ENCODE measurements at places on chromosomes 7 and 10. TPM values are rescaled to one million over a fixed set of nuclear protein-coding genes. Genes with fewer than 3 reads are reported as not detected.

DNA sequence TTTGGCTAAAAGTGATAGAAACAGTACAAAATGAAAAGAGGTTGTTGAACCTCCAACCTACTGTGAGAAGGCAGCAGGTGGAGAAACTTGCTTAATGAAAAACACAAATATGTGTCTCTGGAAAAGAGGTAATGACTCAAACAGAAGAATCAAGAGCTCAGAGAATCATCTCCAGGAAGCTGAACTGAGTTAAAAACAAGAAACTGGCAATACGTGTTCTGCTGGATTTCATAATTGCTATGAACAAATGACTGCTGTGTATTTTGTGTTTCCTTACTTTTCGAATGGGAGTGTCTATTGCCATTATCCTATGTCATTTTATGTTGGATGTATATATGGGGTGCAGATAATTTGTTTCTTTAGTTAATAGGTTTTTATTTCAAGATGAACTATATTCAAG, 401.1 kb downstream of the DGKB start:
- DNase-seq: no peak

GRCh38 chr7:92909686-92910475, 73.5 kb upstream of the CDK6 start:
- peak; percentile 44 for DNase-seq

DNA sequence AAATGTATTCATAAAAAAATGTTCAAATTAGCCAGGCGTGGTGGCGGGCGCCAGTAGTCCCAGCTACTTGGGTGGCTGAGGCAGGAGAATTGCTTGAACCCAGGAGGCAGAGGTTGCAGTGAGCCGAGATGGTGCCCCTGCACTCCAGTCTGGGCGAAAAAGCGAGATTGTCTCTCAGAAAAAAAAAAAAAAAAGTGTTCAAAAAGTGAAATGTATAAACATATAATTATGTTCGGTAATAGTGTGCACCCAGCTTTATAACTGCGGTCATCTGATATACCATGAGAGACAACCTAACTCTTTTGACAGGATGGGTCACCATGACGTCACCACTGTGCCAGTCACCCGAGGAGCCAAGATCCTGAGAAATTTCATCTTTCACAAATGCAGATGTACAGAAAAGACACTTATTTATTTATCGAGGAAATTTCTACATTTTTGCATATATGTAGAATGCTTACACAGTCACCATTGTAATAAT, 594 bp upstream of the RP9 start:
- DNase-seq: no peak

DNA sequence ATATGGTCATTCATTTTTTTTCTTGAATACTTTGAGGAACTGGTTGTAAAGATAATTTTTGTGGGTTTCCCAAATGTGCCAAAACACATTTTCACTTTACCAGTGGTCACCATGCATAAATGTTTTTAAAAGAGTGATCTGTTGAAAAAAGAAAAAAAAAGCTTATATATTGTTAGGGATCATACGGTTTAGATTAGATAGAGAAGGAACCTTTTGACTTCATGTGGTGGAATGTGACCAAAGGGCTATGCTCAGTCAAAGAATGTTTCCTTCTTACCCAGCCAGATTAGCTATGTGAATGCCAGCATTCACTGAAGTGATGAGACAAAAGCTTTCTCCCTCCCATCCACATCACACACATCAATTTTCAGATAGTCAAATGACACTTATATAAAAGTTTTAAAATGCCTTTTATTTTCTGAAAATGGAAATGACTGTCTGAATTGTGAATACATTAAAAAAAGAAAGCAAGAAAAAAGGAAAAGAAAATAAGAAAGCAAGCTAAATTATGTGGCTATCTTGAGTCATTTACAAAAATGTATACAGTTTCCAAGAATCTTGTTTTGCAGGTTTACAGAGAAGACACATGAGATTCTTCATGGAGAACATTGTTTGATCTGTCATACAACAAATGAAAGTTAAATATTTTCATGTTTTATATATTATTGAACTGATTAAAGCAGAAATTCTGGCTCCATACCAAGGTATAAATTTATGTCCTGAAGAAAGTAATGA, 8.6 kb upstream of the CPED1 start:
- DNase-seq: no peak

- no peak for DNase-seq
Measured at GRCh38 chr10:113080061-113080924, 130.2 kb downstream of the TCF7L2 start.

GRCh38 chr10:78176320-78177317, 143.0 kb downstream of the RPS24 start:
- no peak for DNase-seq

DNA sequence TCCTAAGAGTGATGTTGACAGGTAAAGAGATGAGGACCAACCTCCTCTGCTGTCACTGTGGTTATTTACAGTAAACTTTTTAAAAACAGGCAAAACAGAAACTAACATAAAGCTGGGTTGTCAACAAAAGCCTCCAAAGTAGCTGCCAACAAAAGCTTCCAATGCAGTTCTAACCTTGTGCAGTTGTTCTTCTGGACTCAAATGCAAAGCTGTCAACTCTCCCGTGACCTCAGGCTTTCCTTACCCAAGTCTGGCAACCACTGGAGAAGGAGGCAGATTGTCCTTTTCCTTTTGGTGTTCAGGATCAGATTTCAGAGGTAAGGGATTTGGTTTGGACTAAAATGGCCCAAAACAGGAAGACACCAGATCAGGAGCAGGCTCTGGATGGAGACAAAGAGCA, 63.1 kb downstream of the DLG5 start:
- no peak for DNase-seq

- no peak for DNase-seq
Measured at GRCh38 chr7:13897819-13898218, 91.6 kb downstream of the ETV1 start.

- DNase-seq: no peak
Measured at GRCh38 chr7:149070372-149071125, 20.0 kb downstream of the ZNF786 start.

DNA sequence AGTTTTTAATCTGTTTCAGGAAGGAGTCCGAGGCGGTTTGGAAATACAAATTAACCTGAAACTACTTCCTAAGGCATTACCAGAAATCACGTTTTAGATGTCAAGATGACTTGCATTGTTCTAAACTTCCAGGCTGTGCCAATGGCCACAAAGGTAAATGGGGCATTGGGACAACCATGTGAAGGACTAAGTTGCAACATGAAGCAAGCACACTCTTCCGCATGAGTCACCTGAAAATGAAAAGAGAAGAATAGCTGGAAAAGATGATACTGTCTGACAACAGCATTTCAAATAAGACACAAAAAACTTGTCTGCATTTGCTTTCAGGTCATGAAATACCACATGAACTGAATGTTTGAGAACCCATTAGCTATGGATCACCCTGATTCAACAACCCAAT, 262.1 kb downstream of the AHR start:
- DNase-seq: no peak

DNA sequence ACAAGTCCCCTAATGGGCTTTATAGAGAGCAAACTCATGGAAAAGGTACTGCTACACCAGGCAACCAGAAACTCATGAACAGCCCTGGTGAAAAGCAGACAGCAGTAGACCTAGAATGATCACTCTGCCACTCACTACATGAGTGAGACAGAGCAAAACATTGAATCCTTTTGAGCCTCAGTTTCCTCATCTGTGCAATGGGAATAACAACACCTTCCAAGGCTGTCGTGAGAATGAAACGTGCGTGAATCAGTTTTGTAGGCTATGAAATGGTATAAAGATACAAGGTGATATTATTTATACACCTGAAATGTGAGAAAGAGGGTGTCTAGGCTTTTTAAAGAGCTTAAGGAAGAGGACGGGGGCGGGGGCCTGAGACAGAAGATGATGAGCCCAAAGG, 14.3 kb upstream of the PROSER2 start:
- no peak for DNase-seq

DNA sequence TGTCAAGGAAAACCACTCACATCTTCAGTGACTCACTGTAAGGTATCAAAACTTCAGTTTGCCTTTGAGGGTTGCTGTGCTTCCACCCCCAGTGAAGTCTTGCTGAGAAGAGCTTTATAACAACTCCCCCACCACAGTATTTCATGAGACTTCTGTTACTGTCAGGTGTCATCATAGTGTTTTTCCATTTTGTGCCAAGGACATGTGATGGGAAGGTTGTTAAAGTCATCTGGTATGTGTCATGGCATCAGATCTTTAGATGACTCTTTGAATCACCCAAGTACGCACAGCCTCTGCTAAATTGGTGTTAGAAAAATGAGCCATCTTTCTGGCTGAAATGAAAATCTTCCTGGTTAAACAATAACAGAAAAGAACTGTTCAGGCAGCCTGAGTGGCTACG, 115.0 kb upstream of the CCDC6 start:
- DNase-seq: no peak

DNA sequence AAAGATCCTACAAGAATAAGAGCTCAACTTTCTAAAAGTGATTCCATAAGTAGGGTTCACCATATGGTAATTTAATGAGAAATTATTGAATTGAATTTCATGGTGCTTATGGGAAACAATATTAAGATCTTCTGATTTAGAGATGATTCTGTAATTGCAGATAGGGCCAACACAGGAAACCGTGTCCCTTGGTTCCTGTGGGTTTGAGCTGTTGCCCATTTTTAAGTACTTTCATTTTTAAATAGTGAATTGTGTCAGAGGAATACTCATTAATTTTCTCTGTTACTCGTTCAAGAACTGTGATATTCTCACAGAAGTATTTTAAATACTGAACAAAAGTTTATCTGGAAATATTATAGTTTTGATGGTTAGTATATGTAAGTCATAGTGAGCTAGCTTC, 129.2 kb downstream of the SRI start:
- DNase-seq: no peak

GRCh38 chr10:17229967-17230682, 2.1 kb downstream of the VIM start:
- peak; percentile 95 for DNase-seq

- DNase-seq: no peak
Measured at GRCh38 chr7:55156919-55157763, 138.3 kb downstream of the EGFR start.

DNA sequence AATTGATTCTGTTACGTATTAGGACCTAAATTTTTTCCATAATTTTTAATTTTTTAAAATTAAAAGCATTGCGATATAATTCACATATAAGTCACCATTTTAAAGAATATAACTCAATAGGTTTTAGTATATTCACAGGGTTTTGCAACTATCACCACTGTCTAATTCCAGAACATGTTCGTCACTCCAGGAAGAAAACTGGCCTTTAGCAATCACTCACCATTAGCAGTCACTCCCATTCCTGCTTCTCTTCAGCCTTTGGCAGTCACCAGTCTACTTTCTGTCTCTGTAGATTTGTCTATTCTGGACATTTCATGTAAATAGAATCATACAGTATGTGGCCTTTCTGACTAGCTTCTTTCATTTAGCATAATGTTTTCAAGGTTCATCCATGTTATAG, 176.5 kb downstream of the EXOC4 start:
- no peak for DNase-seq

DNA sequence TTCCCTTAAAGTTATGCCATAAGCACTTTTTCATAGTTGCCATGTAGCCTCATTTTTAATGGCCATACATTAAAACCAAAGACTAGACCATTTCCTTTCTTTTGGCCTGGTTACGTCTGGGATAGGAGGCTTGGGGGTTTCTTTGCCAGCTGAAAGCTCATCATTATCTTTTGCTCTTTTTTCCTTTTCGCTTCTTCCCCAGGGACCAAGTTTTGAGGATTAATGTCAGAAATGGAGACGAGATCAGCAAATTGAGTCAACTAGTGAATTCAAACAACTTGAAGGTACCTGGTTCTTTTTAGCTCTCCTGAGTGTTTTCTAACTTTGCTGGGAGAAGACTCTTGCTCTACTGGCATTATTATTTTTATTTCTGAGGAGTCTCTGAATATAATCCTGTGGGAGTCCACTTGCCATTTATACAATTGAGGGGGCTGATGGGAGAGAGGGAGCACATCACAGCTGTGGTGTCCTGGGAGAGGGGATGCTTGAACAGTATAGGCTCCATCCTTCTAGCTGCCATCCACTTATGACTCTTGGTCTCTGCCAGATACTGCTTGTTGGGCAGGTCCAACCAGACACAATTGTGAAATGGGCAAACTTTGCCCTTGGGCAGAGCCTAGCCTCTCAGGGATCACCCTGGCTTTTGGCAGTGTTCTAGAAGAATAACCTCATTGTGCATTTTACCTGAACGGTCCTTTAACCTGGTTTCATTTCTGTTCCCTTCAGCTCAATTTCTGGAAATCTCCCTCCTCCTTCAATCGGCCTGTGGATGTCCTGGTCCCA, 5.8 kb downstream of the CPA4 start:
- DNase-seq: no peak

DNA sequence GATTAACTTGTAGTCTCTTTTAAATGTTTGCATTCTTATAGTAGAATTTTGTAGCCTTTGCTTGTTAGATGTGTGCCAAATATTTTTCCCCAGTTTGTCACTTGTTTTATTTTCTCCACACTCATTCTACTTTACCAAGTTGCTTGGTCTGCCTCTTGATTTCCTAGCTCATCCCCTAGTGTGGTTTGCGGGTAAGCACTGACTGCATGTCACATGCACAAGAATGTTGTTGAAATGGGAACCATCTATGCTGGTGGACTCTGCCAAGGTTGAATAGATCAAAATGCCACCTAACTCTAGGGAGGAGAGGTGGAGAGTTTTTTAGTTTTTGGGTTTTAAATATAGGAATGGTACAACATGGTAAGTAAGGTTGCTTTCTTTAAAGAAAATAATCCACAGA, 47.6 kb downstream of the FZD1 start:
- DNase-seq: no peak

DNA sequence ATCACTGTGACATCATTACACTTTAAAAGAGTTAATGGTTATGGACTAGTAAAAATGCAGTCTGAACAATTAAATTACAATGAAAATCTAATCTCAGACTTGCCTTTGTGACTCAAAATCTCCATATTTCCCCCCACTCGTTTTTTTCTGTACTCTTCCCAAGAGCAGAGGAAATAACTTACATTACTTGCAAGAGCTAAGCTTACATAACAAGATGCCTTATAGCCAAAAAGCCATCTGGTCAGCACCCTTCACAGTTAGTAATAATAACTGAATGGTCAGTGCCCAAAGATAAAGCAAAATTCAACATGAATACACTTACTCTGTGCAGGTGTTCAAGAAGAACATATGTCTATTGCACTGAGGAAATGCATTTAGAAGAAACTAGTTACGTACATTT, 1381.5 kb upstream of the CELF2 start:
- DNase-seq: no peak

GRCh38 chr10:81068460-81068859, 530.8 kb downstream of the SH2D4B start:
- no peak for DNase-seq

DNA sequence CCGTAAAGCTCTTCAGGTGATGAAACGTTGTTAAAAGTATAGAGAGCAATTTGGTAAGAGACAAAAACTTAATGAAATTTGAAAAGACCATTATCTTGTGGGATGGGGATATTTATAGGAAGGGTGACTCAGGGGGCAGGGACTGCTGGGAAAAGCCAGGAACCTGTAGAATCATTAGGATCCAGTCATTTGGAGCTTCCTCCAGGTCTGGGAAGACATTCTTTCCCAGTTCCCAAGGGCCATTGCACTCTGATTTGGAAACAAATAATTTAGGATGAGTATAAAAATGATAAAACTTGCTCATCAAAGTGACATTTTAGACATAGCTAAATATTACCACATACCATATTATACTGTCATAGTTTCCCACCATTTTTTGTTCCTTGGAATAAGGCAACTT, 143.9 kb downstream of the PFKFB3 start:
- DNase-seq: no peak

The PLEKHA1 gene
- 7.3 TPM for total RNA-seq

The C10orf90 gene
- total RNA-seq: not detected

The ADRA2A gene
- 0.04 TPM for total RNA-seq

The ANXA8 gene
- total RNA-seq: not detected

The TRIM50 gene
- total RNA-seq: not detected

The SLC39A12 gene
- total RNA-seq: not detected

The CHN2 gene
- 9.1 TPM for total RNA-seq

The ZNF786 gene
- total RNA-seq: 4.4 TPM

Data from Karpas-422 (cell line).